ENCODE measurements at places on chromosomes 2 and 18.

DNA sequence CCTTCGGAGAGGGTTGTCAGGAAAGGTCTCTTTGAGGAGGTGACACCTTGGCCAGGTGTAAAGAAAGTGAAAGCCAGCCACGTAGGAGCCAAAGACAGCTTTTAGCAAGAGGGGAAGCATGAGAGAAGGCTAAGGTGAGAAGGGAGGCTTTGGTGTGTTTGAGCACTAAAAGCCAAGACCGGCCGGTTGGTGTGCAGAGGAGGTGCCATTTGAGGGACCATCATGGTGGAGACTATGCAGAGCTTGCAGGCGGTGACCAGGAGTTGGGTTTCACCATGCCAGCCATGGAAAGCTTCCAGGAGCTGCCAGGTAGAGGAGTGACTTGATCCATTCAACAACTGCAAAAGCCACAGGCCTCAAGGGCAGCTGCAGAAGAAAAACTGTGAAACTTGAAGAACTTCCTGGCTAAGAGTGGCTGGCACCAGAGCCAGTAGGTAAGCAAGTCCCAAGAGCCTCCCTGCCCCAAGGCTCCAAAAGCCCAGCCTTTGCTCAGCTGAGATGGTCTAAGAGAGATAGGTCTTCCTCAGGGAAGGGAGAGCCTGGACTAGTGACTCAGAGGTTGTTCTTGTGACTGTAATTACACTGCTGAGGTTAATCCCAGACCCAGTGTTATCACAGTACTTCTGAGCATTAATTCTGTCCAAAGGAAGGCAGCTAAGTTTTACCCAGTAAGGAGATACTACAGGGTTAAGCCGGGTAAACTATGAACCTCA, 319.0 kb downstream of the BCL11A start:
- DNase-seq, result no peak

GRCh38 chr2:88754585-88755320, 63.3 kb downstream of the RPIA start:
- peak; percentile 46 for DNase-seq

GRCh38 chr2:74079522-74080341, 68.0 kb downstream of the BOLA3 start:
- peak; percentile 50 for DNase-seq

- no peak for DNase-seq
Observed at GRCh38 chr2:237876951-237877491, 17.6 kb downstream of the RAMP1 start.

- DNase-seq, result no peak
Observed at GRCh38 chr18:62245699-62246098, 58.6 kb downstream of the RELCH start.

DNA sequence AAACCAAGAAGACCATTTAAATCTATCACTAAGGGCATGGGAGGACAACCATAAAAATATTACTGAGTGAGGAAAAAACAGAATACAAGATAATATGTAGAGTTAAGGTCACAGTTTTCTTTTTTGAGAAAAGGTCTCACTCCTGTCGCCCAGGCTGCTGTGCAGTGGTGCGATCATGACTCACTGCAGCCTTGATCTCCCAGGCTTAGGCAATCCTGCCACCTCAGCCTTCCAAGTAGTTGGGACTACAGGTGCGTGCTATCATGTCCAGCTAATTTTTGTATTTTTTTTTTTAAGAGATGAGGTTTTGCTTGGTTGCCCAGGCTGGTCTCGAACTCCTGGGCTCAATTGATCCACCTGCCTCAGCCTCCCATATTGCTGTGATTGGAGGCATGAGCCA, 24.0 kb downstream of the POLR1A start:
- DNase-seq, result no peak

DNA sequence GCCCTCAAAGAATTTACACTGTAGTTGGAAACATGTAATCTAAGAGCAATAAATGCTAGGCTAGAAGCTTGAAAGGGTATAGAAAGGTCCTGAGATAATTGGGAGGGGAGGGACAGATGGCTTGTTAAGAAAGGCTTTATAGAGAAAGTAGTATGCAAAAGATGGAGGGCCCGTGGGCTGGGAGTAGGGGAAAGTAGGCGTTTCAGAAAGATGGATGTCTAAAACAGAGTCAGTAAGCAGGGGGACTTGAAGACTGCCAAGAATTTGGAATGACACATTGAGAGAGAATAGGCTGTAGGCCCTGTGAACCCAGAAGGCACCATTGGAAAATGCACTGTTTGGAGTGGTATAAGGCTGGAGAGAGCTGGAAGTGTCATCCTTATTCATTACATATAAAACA, 822 bp downstream of the PSMG2 start:
- peak; percentile 20 for DNase-seq

DNA sequence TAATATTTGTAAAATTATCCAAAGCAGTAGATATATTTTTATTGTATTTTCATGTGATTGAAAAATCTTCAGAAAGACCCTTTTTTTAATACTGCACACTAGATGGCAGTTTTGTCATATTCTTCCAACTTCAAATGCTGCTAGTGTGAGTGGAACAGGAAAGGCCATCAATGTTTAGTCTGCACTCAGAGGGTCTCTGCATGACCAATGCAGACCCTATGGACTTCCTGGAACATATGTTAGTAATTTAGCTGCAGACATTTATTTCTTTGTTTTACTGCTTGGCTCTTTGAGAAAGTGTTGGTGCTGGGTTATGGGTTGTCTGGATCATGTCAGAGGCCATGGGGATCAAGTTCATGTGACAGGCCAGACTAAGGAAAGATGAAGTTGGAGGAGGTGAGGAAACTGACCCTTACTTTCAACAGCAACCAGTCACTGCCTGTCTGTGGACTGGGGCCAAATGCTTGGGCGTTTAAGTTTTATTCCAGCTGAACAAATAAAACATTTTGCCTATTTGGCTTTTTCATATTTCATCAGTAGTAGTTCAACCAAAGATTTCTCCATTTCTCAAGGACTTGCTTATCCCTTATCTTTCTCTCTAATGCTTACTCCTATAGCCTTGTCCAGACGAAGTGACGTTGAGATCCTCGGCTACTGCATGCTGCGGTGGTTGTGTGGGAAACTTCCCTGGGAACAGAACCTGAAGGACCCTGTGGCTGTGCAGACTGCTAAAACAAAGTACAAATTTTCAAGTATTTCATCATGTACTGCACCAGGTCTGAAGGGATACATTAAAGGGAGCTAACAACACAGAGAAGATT, 84.8 kb downstream of the VRK2 start:
- DNase-seq, result no peak

GRCh38 chr2:165791421-165792103, 2.5 kb downstream of the GALNT3 start:
- DNase-seq, result no peak

DNA sequence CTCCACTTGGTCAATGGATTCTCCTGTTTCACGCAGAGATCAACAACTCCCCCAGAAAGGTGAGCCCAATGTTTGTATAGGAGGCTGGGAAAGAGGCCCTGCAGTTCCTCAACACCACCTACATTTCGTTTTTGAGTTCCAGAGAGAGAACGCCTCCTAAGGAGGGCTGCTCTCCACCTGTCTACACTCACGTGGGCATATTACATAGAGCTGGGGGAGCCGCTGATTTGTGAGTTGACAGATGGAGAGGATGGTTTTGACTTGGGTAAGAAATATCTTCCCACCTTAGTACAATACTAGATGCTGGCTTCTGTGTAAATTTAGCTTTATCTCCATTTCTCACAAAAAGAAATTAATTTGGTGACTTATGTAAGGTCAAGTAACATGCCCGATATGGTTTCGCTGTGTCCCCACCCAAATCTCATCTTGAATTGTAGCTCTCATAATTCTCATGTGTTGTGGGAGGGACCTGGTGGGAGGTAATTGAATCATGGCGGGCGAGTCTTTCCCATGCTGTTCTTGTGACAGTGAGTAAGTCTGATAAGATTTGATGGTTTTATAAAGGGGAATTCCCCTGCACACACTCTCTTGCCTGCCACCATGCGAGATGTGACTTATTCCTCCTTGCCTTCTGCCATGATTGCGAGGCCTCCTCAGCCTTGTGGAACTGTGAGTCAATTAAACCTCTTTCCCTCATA, 274.5 kb upstream of the PXDN start:
- no peak for DNase-seq

- peak; percentile 55 for DNase-seq
Observed at GRCh38 chr2:12507295-12507694, 209.4 kb upstream of the TRIB2 start.
